ENCODE measurements at places on chromosomes 16 and 17.
A peak's percentile ranks its signal among the peaks of the same experiment; 100 is the strongest.

- DNase-seq, result peak; percentile 19
Observed at GRCh38 chr16:526181-527014, 1.1 kb upstream of the CAPN15 start.

- DNase-seq, result peak; percentile 89
Observed at GRCh38 chr17:36629252-36629847, 28.0 kb downstream of the MRM1 start.

GRCh38 chr17:6568184-6568758, 11.9 kb upstream of the PITPNM3 start:
- no peak for DNase-seq

DNA sequence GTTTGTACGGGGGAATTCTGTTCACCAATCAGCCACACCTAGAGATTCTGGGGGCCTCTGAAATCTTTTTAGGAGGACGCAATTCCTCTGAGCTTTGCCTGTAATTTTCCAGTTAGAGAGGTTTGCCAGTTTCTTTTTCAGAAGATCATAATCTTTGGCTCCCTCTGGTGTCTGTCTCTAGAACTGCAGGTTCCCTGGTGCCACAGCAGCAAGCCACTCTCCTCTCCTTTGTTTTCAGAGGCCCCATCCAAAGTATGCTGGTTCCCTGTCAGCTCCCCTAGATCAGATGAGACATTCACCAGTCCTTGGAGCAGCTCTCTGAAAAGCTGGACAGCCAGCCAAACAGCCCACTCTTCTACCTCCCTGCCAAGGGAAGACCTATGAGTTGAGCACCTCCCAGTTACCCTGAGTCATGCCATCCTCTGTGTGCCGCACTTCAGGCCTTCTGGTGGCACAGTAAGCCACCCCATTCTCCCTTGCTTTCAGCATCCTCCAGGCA, 36.1 kb downstream of the RNF112 start:
- DNase-seq, result peak; percentile 84

- no peak for DNase-seq
Observed at GRCh38 chr17:68576811-68577496, 24.2 kb downstream of the FAM20A start.

- peak; percentile 78 for DNase-seq
Observed at GRCh38 chr17:66904760-66905624, 59.5 kb upstream of the CACNG4 start.

- peak; percentile 24 for DNase-seq
Observed at GRCh38 chr17:58969156-58969555, 137.5 kb downstream of the TRIM37 start.

DNA sequence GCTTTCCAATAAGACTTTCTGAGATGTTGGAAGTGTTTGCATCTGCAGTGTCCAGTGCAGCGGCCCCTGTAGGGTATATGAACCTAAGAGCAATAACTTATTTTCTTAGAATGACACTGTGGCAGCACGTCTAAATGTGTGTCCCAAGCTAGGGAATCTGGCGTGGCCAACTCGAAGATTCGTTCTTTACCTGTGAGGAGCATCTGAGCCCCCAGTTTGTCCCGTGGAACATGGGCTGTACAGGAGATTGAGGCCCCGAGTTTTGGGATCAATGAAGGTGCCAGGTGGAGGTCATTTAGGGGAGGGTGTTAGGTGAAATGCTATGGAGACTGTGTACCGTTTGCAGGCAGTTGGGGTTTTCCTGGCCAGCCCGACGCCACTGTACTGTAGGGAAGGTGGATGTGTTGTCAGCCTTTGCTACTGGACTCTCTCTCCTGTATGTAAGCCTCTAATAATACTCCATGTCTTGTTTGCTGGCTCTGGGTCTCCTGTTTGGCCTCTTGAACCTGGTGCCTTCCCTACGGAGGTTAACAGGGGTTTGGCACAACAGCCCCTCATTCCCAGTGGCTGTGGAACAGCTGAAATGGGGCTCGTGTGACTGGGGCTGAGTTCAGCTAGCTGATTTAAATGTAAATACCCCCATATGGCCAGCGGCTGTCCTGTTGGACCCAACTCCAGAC, 45.5 kb upstream of the SDK2 start:
- no peak for DNase-seq

GRCh38 chr16:27217256-27217655, 13.9 kb downstream of the KDM8 start:
- DNase-seq, result peak; percentile 90

GRCh38 chr17:78896834-78897663, 6.0 kb downstream of the CEP295NL start:
- no peak for DNase-seq

DNA sequence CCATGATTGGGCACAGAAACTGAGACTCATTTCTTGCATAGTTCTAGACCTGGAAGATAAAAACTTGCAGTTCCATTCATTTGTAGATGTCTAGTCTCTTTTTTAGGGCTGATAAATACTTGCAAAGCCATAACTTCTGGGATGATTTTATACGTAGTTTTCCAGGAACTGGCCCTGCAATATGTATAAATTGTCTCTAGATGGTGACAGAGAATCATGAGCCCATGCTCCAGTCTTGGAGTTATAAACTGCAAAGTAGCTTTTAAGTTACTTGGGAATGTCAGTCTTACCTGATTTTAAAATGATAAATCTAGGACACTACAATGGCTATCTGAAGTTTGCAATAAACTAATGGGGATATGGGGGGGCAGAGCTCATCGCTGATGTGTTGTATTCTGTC, 3.0 kb upstream of the ADAMTS18 start:
- DNase-seq, result no peak

DNA sequence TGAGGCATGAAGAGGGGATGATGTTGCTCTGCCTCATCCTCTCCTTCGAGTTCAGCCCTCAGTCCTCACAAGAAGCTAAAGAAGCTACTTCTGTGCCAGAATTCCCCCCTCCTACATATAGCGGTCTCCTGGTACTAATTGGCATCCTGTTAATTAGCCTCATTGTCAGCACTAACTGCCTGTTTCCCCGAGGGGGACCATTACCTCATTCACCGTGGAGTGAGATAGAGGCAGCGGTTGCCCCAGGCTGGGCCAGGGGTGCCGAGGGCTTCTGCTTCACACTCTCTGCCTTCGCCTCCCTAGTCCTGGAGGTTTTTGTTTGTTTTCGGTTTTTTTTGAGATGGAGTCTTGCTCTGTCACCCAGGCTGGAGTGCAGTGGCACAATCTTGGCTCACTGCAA, 5.7 kb upstream of the MINK1 start:
- DNase-seq, result peak; percentile 60

GRCh38 chr17:19718613-19719354, 2.4 kb upstream of the SLC47A2 start:
- DNase-seq, result no peak
